ENCODE measurements at places on chromosomes 16 and 17.
A peak's percentile ranks its signal among the peaks of the same experiment; 100 is the strongest.

- no peak for DNase-seq
These were observed 66.7 kb downstream of the PIGL start for GRCh38 chr17:16283705-16284104.

- no peak for DNase-seq
These were observed 3.5 kb downstream of the SLC47A1 start for GRCh38 chr17:19537111-19537510.

GRCh38 chr16:17347624-17348023, 123.1 kb downstream of the XYLT1 start:
- DNase-seq, result no peak

DNA sequence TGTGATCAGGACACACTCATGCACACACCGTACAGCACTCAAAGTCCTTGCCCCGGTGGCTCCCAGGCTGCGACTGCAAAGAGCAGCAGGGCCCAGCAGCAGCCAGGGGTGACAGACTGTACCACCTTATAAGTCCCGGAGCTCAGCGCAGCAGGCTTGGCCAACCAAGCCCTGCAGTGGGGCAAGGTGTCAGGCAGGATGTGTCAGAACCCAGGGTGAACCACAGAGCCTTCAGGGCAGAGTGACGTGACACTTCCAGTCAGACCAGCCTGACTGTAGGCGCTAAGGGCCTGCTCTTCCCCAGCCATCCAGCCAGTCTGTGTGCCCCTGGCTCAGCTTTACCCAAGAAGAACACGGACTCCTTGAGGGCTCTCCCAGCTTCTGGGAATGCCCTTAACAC, 204.1 kb downstream of the COPRS start:
- no peak for DNase-seq

GRCh38 chr16:66961914-66962313, 848 bp downstream of the CES3 start:
- no peak for DNase-seq

GRCh38 chr17:2996810-2997670, 66.4 kb downstream of the OR1D5 start:
- DNase-seq, result no peak

DNA sequence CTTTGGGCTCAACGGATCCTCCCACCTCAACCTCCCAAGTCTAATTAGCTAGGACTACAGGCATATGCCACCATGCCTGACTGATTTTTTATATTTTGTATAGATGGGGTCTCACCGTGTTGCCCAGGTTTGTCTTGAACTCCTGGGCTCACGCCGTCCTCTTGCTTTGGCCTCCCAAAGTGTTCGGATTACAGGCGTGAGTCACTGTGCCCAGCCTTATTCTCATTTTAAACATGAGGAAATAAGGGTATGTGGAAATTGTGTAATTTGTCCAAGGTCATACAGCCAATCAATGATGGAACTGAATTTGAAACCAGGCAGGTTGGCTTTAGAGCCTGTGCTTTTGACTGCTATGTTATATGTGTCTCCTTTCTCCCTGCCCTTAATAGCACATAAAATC, 27.4 kb upstream of the AQP8 start:
- DNase-seq, result no peak

GRCh38 chr16:25023556-25023955, 8.4 kb upstream of the ARHGAP17 start:
- no peak for DNase-seq

DNA sequence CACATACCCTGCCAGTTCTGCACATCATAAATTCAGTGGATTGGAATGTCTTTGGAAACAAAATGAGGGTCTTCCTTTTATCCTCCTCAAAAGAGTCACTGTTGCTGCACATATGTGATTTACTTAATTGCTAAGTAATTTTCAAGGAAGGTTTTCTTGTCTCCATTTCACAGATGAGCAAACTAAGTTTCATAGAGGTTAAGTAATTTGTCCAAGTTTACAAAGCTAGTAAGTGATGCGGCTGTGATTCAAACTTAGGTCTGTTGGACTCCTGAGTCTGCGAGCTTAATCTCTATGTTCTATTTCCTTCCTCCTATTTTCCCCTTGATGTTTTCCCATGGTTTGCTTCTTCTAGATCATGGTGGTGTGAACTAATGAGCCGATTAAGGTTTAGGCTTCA, 13.7 kb upstream of the ERN2 start:
- DNase-seq, result no peak

DNA sequence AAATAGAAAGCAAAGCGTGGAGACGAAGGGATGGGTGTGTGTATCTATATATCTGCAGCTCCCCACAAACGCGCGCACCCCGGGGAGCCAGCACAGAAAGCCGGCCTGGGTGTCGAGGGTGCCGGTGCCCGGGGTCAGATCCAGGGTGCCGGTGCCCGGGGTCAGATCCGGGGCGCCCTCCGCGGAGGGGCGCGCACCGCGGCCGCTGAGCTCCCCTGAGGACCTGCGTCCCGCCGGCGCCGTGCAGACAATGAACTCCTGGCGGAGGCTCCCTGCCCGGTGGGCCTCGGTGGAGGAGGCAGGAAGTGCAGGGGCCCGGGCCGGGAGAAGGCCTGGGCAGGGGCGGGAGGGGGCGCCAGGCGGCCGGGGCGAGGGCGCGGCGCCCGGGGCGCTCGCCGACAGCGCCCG, 1.1 kb downstream of the ZNF423 start:
- DNase-seq, result no peak

GRCh38 chr17:43936434-43936833, 5.8 kb downstream of the PPY start:
- no peak for DNase-seq

GRCh38 chr17:77322514-77323412, 182.0 kb downstream of the SEC14L1 start:
- DNase-seq, result no peak

- no peak for DNase-seq
These were observed 1.6 kb downstream of the ACLY start for GRCh38 chr17:41917192-41917591.

GRCh38 chr16:67017421-67017750, 11.6 kb upstream of the CBFB start:
- no peak for DNase-seq

GRCh38 chr17:12485361-12485906, 180.3 kb upstream of the MYOCD start:
- no peak for DNase-seq

GRCh38 chr17:81192386-81193050, 26.5 kb upstream of the AATK start:
- DNase-seq, result no peak

DNA sequence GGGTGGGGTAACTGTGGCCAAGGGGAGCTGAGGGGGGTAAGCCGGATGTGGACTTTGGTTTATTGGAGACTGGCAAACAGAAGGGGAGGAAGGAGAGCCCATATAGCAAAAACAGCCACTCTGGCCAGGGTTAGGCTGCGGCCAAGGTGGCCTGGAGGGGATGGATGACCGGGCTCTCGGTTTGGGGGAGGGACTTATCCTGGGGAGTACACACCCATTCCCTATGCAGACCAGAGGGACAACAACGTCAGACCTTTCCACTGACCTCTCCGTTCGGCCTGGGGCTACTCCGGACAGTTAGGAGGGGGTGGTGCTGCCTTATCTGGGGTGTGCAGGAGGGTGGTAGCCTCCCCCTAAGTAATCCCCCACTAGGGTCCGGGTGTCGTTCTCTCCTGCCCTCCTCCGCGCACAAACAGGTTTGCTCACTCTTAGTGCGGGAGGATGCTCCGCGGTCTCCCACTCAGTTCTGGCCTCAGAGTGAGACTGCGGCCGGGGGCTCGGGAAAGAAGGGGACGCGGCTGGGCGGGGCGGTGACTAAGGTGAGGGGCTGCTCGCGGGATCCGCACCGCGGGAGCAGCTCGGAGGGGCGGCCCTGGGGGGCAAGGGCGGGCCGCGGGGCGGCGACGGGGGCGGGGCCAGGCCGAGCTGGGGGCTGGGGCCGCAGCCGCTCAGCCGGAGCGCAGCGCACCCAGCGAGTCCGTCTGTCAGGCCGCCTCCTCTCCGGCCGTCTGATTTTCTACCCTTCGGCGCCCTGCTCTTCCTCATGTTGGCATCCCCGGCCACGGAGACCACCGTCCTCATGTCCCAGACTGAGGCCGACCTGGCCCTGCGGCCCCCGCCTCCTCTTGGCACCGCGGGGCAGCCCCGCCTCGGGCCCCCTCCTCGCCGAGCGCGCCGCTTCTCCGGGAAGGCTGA, at the start of gene WNK4:
Gene WNK4, plus strand, starts transcription at position 675 of the 915 bp plus-strand sequence. Its CDS starts 89 bp downstream, at position 764.
- DNase-seq, result peak; percentile 8

DNA sequence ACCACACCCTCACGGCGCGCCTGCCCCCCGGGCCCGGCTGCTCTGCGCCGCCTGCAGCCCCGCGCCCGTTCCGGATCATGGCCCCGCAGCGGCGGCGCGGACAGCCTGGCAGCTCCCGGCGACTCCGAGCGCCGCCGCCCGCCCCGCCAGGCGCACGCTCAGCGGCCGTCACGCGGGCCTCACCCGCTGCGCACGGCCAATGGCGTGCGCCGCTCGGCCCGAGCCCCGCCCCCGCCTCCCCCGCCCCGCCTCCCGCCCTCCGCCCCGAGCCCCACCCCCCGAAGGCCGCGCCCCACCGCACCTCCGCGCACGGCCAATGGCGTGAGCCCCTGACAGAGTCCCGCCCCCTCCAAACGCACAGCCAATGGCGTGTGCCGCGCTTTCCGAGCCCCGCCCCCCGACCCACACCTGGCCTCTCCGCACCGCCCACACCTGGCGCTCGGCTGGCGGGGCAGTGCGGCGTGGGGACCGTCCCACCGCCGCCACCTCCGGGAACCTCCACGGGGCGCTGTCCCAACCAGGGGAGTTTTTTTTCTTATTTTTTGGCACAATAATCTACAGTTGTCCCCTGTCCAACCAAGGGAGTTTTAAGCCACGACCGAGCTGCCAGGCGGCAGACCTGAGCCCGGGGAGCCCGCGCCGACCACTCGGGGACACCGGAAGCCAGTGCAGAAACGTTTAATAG, at the start of gene PCYT2:
Gene PCYT2, minus strand, starts transcription at position 123 of the 685 bp plus-strand sequence. Its CDS starts 44 bp downstream, at position 79.
- peak; percentile 91 for DNase-seq

- no peak for DNase-seq
These were observed 40.5 kb downstream of the FTO start for GRCh38 chr16:53744449-53744848.

- DNase-seq, result no peak
These were observed 10.7 kb downstream of the NT5C3B start for GRCh38 chr17:41825175-41825845.

- no peak for DNase-seq
These were observed 6.0 kb downstream of the MYO1D start for GRCh38 chr17:32870969-32871368.

DNA sequence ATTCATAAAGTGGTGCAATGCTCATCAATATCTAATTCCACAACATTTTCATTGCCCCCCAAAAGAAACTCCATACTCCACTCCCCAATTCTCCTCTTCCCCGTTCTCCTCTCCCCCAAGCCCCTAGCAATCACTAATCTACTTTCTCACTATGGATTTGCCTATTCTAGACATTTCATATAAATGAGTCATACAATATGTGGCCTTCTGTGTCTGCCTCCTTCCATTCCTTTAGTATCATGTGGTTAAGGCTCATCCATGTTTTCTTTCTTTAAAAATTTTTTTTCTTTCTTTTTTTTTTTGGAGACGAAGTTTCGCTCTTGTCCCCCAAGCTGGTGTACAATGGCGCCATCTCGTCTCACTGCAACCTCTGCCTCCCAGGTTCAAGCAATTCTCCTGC, 56.3 kb upstream of the HAS3 start:
- DNase-seq, result no peak

GRCh38 chr17:49494399-49494985, 601 bp upstream of the NGFR start:
- DNase-seq, result no peak

DNA sequence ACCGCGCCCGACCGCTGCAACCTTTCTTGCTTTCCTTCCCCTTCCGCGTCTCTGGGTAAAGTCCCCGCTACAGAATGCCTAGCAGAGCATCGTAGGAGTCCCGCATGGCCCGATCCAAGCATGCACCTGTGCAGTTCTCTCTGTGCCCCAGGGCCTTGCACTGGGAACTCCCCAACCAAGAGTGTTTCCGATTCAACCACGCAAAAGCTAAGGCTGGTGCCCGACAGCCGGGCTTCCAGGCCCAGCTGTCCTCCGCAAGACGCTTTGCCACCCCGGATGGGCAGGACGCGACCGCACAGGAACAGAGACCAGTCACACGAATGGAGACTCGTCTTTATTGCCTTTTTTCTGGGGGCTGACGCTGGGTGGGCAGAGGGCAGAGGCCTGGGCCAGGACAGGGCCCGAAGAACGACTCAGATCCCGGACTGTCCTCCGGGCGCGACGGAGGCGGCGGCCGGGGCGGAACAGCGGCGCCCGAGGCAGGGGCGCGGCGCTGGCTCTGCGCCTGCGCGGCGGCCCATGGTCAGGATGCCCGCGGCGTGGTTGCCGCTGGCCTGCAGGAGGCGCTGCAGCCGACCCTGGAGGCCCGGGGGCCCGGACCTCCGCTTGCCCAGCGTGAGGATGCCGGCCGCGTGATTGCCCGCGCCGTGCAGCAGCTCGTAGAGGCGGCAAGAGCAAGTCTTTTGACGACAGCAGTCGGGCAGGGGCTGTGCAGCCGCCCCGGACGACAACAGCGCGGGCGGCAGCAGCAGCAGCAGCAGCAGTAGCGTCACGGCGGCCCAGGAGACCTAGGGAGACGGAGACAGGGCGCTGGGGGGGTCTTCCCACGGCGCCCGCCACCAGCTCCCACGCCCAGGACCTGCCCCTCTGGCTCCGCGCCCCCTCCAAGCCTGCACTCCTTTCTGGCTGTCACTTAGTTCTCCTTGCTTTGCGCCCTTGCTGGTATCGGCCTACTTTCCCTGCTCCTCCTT, 1.2 kb downstream of the HCRT start:
- DNase-seq, result peak; percentile 41

DNA sequence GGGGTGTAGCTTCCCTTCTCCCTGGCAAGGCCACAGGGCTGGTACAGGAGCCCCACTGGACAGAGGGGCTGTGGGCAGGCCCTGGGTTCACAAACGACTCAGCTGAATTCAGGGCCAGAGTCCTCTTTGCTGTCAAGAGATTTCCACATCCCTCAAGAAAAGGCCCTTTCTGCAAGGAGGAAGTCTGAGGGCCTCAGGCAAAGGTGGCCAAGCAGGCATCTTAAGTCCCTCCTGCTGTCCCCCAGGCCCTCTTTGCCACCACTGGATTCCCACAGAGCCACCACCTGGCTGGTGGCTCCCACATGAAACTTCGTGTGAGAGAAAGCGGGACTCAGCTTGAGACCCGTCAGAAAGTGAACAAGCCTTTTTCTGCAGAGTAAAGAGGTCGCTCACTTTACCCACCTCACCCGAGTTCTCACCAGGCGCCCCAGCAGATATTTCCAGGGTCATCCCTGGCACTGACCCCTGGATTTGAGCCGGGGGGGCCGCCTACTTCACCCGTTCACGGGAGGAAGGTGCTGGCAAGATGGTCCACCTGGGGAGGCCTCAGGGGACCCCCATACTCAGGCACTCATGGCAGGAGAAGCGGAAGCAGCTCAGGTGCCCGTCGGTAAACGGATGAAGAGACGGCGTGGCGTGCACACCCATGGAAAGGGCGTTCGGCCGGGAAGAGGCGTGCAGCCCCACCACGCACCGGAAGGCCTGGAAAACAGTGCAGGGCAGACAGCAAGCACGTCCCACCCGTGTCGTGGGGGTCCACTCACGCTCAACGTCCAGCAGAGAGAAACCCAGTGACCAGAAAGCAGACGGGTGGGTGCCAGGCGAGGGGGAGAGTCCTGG, 3.6 kb downstream of the RNF166 start:
- no peak for DNase-seq

GRCh38 chr16:56041556-56042140, 149.6 kb upstream of the GNAO1 start:
- peak; percentile 31 for DNase-seq

- no peak for DNase-seq
These were observed 4.0 kb downstream of the WBP2 start for GRCh38 chr17:75850928-75851692.

GRCh38 chr17:2025622-2026309, 632 bp upstream of the RTN4RL1 start:
- peak; percentile 2 for DNase-seq
